ENCODE measurements at places on chromosomes 5 and 9.

DNA sequence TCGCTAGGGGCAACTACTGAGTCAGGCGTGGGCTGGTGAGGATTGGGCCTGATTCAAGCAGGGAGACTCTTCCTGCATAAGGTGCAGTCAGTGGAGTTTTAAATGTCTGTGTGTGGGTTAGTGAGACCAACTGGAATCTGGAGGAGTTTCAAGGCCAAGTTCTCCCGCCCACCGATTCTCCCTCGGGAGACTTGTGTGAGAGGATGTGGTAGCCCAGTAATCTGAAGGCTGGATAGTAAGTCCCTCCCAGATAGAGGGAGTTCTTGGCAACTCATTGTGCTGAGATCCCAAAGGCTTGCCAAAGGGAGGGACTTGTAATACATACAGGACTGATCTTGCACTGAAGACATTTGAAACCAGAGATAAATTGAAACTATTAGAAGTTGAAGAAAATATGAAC lies 51.8 kb downstream of the WDR36 start:
- no peak for DNase-seq

- DNase-seq, result no peak
These were observed 70.3 kb downstream of the BARX1 start for GRCh38 chr9:93884808-93885207.

- DNase-seq, result no peak
These were observed 78.4 kb downstream of the GLDC start for GRCh38 chr9:6567140-6567591.

- DNase-seq, result no peak
These were observed 71.2 kb downstream of the ANKRD55 start for GRCh38 chr5:56161927-56162326.

GRCh38 chr9:131048332-131048731 lies 39.4 kb downstream of the LAMC3 start:
- DNase-seq, result no peak

- no peak for DNase-seq
These were observed 209.8 kb downstream of the ENC1 start for GRCh38 chr5:74430631-74431289.

- no peak for DNase-seq
These were observed 18.1 kb downstream of the KDM3B start for GRCh38 chr5:138370537-138370936.

DNA sequence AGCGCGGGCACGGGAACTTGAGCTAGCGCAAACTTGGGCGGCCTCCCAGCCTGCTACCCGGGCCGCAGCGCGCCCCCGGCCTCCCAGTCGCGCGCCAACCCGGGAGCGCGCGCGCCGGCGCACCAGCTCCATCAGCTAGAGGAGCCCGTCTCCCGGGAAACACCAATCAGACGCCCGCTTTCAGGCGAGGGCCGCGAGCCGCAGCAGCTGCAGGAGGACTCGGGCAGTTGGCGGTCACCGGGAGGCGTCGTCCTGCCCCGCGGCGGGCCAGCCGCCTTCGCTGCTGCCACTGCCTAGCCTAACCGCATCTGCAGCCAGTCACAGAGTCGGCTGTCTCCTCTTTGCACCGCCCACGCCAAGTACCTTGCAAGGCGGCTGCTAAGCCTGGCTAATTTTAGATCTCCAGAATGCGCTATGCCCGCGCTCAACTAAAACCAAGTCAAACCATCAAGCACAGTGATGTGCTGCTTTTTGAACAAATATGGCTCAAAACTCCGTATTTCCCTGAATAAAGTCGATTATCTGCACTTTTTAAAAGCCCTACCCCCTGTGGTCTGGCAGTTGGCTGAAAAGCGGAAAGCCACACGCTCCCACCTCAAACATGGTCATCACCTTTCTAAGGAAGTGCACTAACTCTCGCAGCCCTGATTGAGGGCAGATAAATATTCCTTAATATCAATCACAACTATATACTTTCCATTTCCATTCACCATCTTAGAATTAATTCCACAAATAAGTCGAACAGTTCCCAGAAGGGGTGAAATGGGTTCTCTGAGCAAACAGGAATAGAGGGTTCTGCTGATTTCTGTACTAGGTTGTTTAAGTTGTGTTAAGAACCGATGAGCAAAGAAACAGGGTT lies 221.8 kb downstream of the MEF2C start:
- DNase-seq, result peak; percentile 38

- no peak for DNase-seq
These were observed 99.4 kb downstream of the OXCT1 start for GRCh38 chr5:41770799-41771198.

- DNase-seq, result no peak
These were observed 431.7 kb downstream of the HCN1 start for GRCh38 chr5:45264447-45264846.

DNA sequence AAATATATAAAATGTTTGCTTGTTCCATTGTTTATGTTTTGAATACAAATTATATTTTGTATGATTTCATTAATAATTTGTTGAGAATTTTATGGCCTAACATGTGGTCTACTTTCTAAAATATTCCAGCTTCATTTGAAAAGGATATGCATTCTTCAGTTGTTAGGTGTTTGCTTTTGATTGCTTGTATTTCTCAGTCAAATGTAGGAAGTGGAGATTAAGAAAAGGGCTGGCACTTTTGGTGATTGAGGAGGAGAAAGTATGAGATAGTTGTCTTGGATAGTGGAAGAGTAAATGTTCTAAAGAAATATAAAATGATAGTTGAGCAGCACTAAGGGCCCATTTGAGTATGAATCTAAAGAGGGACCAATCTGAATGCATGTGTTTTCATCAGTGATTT lies 23.1 kb downstream of the JAK2 start:
- DNase-seq, result no peak

DNA sequence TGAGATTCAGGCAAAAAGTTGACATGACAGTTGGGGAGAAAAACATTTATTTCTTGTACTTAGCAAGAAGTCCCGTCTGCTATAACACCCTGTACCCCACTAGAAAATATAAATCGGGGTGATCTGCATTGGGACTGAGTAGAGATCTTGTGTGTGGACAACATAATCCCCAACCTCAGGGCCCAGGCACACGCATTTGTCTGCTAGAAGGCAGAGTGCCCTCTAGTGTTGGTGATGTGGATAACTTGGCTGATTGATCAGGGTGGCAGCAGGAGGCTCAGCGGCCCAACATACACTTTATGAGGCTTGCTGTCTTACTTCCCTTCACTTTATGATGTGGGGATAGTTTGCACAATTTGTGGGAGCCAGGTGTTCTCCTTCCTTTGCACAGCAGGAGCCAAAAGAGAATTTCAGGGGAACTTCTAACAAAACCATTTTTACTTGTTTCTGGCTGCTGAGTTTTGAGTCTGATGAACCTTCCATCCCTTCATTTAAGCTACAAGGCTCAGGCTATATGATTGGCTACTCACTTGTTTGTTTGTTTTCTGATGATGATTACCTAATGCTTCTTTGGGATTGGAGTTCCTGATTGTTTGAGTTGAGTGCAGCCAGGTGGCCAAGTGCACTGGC lies 263.2 kb downstream of the DMAC1 start:
- peak; percentile 57 for DNase-seq

DNA sequence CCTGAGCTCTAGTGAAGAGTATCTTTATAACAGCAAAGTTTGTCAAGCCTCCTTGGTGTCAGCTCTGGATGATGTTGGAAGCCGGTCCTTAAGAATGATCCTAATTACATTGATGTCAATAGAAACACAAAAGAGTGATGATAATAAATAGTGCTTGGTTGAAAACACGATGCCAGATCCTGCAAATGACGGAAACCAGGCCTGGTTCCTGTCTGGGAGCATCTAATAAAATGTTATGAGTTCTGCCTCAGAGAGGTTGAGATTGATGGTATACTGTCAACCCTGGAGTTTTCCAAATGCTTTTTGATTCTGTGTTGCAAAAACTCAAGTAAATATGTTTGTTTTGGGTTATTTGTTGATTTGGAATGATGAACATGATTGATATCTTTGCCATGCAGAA lies 23.3 kb downstream of the HMHB1 start:
- DNase-seq, result no peak

GRCh38 chr5:35903631-35904203 lies 34.7 kb downstream of the CAPSL start:
- peak; percentile 30 for DNase-seq

DNA sequence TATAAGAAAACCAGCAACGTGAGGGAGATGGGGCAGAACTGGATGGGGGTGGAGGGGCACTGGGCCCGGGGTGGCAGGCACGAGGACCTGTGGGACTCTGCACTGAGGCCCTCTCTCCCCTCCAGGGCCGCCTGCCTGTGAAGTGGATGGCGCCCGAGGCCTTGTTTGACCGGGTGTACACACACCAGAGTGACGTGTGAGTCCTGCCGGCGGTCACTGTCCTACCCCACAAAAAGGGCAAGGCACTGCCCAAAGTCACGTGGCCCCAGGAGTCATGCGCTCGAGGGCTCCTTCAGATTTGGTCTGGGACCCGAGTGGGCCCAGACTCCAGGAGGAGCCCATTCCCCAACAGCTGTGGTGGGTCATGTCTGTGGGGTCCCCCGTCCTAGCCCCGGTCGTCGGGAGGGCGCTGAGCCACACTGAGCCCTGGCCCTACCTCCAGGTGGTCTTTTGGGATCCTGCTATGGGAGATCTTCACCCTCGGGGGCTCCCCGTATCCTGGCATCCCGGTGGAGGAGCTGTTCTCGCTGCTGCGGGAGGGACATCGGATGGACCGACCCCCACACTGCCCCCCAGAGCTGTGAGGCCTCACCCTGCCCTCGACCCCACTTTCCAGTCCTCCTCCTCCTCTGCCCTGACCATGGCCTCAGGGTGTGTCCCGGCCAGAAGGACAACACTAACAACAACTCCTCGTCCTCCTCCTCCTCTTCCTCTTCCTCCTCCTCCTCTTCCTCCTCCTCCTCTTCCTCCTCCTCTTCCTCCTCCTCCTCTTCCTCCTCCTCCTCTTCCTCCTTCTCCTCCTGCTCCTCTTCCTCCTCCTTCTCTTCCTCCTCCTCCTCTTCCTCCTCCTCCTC lies 9.7 kb downstream of the FGFR4 start:
- no peak for DNase-seq

- DNase-seq, result no peak
These were observed 81.1 kb downstream of the TLE1 start for GRCh38 chr9:81608289-81608657.

DNA sequence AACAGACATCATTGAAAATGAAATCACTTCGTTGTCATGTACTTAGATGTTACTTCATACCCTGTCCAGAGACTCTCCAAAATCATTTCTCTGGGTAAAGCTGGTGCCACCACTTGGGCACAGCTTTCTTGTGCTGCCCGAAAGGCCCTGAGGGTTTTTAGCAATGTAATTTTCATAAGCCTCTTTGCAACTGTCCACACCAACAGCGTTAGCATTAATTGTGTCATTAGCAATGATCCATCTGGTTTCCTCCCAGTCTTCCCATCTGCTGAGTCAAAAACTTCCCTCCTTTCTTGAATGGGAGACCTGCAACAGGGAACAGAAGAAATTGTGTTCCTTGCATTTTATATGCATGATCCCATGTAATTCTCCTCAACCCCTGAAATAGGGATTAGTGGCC lies 8.6 kb upstream of the MSX2 start:
- no peak for DNase-seq

GRCh38 chr5:73215891-73216610 lies 43.1 kb downstream of the TMEM174 start:
- no peak for DNase-seq

DNA sequence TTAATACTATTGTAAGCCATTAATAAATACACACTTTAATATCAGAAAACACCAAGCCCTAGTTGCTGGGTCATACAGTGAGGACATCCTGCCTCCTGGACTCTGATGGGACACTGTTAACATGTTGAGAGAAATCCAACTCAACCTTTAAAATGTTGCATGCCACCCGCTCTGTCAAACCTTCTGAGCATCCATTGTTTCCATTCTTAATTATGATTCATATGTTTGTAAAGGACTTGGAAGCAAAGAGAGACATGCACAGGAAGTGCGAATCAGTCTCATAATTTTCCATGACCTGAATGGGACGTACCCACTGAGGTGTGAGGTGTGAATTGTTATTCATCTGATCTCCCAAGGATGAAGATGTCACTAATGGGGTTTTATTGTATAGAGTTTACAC lies 186.4 kb downstream of the CAAP1 start:
- no peak for DNase-seq

- DNase-seq, result no peak
These were observed 10.5 kb downstream of the MLLT3 start for GRCh38 chr9:20611691-20612287.

- DNase-seq, result no peak
These were observed 245.3 kb downstream of the ADGRV1 start for GRCh38 chr5:90803876-90804275.

- peak; percentile 65 for DNase-seq
These were observed 284.5 kb downstream of the NTRK2 start for GRCh38 chr9:84953797-84954705.

GRCh38 chr5:176427971-176428370 lies 11.6 kb upstream of the CLTB start:
- no peak for DNase-seq

DNA sequence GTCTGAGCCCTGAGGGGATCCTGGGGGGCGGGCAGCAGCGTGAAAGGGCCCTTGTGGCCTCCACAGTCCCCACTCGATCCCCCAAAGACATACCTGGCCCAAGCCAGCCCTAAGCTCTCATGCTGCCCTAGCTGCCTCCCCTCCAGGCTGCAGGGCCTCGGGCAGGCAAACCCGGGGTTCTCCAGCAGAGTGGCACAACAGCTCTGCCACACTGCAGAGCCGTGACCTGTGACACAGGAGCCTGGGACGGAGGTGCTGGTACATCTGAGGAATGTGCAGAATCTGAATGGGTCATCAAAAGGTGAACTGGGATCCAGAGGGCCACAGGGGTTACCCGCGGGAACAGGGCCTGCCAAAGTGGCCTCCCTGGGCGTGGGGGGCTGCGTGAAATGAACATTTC lies 163.2 kb downstream of the DAB2IP start:
- no peak for DNase-seq

- no peak for DNase-seq
These were observed 84.2 kb downstream of the TNC start for GRCh38 chr9:115033800-115034199.

DNA sequence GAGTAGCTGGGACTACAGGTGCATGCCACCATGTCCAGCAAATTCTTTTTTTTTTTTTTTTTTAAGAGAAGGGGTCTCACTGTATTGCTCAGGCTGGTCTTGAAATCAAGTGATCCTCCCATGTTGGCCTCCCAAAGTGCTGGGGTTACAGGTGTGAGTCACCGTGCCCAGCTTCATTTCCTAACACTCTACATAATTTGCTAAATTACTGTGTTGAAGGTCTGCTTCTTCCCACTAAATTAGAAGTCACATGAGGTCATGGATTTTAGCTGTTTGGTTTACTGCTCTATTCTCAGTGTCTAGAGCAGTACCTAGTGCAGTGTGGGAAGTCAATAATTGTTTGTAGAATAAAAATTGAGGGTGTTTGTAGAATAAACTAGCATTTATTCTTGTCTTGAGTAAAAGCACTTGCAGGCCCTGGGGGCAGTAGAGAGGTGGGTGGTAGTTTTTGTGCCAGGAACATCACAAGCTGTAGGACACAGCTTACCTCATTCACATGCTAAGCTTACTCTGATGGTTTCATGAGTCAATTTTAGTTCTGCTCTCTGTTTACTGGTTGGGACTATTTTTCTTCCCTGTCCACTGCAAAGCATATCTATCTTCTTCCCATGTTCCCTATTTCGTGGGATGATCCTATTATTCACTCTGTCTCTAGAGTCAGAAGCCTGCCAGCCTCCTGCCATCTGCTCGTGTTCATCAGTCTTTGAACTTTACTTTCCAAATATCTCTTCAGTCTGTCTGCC lies 7.0 kb downstream of the TEX48 start:
- DNase-seq, result no peak
